ENCODE measurements at places on chromosomes 5 and 9.

DNA sequence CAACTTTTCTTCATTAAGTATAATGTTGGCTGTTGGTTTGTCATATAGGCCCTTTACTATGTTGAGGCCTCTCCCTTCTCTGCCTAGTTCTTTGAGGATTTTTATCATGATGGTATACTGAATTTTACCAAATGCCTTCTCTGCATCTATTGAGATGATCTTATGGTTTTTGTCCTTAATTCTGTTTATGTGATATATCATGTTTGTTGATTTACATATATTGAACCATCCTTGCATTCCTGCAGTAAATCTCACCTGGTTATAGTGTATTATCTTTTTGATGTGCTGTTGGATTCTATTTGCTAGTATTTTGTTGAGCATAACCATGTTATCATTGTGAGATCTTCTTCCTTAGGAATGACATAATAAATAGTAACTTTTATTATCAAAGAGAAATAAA lies 362.9 kb downstream of the CCDC171 start:
- no peak for DNase-seq

DNA sequence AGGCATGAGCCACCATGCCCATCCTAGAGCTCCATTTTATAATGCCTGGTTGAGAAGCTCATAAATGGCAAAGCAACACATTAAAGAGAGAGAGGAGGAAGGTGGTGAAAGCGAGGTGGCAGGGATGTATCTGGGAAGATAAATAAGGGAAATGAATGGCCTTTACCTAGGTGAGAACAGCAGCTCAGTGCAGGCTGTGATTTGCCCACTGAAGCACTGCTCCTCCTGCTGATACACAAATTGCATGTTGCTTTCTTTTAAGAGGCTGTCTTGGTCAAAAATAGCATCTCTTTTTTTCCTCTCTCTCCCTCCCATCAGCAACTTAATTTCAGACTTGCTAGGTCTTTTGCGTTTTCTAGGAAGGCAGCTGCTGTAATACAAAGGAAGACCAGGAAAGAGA lies 258.9 kb downstream of the FAM114A2 start:
- DNase-seq, result no peak

DNA sequence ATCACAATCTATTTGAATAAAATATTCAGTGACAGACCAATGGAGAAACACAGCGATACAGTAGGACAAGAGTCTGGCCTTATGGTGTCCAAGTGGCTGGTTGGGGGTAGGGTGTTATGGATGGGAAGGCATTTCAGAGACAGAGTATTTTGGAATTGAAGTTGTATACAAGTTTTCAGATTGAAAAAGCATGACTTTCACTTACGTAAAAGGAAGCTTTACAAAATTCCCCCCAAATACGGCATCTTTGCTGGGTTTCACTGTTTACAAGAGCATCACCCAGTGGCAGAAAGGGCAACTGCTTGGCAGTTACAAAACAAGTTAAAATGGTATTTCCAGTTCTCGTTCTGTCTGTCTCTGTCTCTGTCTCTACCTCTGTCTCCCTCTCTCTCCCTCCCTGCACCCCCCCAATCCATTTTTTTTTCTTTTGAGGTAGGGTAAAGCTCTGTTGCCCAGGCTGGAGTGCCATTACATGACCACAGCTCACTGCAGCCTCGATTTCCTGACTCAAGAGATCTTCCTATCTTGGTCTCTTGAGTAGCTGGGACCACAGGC lies 86.2 kb downstream of the PTPN3 start:
- peak; percentile 20 for DNase-seq

DNA sequence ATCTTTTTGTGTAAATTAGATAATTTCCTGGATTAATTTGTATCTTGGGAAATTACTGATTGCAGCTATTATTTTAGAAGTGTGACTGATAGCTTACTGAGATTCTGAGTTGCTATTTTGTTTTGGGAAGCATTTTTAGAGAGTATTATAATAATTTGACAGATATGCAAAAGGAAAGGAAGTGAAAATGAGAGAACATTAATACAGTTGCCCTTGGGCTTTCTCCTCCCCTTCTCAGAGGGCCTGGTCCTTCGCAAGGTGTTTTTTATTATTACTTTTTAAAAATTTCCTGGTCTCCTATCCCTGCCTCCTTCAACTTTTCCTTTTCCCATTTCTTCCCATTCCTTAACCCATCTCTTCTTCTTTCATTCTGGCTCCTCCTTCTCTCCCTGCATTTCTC lies 32.6 kb downstream of the UBAP1 start:
- DNase-seq, result no peak

DNA sequence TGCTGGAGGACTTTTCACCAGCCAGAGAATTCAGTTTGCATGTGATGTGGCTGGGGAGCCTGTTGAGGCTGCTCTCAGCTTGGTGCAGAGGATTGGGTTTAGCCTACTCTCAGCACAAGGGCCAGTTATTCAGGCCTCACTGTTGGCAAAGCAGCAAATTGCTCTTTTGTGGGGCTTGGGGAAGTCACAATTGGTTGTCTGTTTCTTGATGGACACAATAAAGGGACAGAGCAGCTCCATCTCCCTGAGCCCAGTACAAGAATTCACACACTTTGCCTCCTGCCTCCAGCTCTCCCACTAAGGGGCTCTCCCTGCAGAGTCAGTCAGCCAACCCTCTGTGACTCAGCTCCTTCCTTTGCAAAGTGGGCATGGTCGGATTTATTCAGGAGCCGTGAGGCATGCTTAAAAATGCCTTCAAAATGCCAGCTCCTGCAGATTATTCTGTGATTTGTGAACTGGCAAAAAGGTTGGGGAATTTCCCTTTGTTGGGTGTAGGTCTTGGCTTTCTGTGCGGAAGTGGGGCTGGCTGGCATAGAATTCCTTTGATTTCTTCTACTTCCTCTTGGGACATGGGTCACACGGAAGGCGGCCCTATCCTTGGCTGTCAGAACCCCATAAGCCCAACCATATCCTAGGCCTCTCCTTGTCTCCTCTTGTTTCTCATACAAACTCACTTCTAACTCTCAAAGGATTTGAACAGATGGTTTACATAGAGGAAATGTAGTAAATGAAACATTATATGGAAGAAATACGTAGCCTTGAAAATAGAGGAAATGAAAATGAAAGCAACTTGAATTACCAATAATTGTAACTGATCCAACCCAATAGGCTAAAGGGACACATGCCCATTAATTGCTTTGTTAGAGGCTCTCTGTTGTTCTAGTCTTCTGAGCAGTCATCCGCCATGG lies 118.7 kb upstream of the CD180 start:
- no peak for DNase-seq

DNA sequence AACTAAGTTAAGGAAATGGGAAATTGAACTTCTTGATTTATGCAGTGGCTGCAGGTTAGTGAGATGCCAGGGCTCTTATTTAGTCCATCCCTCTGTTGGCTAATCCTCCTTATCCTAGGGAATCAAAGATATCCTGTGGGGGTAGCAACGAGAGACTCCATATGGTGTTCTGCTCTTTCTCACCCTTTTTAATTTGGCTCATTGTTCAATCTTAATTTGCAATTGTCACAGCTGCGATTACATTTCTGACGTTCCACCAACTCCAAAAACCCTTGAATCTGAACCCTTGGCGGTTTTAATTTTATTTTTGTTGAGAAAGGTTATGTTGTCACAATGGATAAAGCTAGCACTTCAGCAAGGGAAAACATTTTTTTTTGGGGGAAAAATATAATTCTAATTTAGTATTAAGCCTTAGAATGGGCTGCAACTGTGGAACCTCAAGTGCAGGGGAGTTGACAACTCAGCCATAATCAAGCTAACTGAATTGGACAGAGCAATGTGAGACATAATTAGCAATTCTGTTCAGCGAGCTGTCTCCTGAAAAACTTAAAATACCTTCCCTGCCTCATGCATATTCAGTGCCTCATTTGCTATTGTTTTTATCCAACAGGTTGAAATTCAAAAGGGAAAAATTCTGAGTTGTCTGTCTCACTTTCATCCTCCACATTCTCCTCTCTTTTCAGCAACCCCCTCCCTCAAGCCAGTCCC lies 91.3 kb downstream of the MAT2B start:
- no peak for DNase-seq

DNA sequence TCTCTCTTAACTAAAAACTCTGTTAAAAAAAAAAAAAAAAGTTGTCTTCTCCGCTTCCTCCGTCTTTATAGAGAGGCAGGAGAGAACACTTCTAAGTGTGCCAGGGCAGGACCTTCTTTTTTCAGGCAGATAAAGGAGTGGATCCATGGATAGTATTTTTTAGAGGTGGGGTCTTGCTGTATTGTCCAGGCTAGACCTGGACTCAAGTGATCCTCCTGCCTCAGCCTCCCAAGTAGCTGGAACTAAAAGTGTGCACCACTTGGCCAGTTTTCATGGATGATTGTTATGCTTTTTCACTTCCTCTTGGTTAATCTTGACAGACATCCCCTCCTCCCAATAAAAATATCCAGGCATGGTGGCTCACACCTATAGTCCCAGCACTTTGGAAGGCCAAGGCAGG lies 20.0 kb upstream of the GNE start:
- no peak for DNase-seq

GRCh38 chr9:89738137-89738932 lies 133.5 kb downstream of the GADD45G start:
- no peak for DNase-seq

DNA sequence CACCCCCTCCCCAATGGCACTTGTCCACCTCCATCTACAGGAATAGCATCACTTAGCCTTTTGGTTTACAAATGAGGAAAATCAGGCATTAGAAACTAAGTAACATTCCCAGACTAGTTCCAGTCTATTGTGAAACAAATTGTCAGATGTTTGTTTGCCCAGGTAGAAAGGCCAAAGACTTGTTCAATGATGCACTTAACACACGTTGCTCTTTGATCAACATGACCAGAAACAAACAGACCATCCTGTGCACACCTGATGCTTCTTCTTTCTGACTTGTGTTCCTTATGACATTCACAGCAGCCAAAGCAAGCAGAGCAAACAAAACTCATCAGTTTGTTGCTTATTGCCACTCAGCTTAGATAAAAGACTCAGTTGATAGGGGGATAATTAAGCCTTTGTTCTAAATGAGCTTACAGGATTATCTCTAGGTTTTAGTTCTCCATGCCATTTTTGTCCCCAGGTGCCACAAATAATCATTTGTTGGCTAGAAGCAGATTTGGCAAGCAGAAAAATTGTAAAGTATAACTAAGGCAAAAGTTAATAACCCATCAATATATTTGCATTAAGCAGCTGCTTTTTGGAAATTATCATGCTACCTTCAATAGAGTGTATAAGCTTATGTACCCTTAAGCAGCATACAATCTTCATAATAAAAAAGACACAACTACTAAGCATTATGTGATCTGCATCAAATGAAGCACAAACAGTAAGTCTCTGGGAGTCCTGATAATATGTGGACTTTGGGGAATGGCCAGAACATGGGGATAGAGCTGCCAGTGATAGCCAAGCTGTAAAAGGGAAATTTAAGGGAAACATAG lies 26.3 kb upstream of the FST start:
- DNase-seq, result no peak

GRCh38 chr5:50744776-50745175 lies 78.3 kb downstream of the PARP8 start:
- DNase-seq, result peak; percentile 49

GRCh38 chr5:159765760-159766517 lies 150.3 kb upstream of the ADRA1B start:
- DNase-seq, result no peak

- peak; percentile 75 for DNase-seq
These were observed 6.9 kb upstream of the UBAP1 start for GRCh38 chr9:34171753-34172535.

- no peak for DNase-seq
These were observed 10.7 kb upstream of the POU4F3 start for GRCh38 chr5:146327989-146328388.

DNA sequence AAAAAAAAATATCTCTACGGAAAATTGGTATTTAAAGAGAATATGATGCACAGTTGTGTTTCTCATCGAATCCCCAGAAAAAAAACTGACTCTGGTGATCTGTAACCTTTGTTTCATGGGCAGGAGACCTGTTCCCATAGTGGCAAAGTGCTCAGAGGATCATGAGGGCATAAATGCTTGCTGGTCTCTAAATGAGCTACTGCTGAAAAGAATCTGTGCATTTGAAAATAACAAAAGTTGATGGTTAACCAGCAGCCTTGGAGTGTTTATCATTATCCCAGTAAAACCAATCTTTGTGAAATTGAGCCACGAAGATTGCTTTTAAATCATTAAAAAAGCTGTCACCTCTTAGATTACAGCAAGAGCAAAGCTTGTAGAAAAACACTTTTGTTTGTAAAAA lies 775.4 kb downstream of the MTRR start:
- DNase-seq, result no peak

DNA sequence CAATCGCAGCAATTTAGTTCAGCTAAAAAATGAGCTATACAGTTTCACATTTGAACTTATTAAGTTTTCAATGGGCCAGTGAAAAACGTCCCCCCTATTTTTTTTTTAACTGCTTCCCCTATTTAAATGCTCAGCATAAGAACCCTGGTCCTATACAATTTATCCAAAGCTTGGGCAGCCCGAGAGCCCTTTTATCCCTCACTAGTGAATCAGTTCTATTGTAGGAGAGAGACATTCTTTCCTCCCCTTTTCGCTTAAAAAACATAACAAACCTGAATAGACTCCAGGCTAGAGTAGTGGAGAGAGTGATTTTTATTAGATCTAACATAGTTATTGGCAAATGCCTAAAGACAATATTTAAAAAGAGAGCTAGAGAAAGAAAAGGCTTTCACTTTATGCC lies 1.4 kb downstream of the LIX1 start:
- DNase-seq, result no peak

DNA sequence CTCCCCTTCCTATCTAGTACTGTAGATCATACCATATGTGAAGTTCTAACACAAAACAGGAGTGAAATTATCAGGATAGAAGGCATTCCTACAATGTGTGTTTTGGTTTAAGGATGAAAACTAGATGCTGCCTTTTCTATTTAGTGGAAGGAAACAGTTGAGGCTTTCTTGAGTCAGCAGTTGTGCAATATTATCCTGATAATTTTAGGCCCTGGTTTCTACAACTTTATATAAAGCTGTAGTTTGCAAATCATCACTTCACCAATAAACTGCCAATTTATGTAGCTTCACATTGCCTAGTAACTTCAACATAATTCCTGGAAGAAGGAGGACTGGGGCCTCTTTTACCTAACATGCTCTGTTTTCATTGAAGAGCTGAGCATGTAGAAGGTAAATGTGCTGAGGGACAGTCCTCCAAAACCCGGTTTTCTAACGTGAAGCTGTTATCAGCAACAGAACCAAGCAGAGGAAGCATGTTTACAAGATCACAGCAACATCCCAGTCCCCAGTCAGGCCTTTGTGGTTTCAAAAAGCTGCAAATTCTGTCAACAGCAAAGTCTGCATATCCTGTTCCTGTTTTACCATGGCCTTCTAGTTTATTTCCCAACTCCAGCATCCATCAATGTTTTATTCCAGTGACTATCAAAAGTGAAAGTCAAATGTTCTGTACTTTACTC lies 513.4 kb upstream of the MEF2C start:
- DNase-seq, result no peak

- no peak for DNase-seq
These were observed 21.6 kb upstream of the MELK start for GRCh38 chr9:36551129-36551528.

- peak; percentile 20 for DNase-seq
These were observed 318.2 kb downstream of the SLCO4C1 start for GRCh38 chr5:101977729-101978345.

DNA sequence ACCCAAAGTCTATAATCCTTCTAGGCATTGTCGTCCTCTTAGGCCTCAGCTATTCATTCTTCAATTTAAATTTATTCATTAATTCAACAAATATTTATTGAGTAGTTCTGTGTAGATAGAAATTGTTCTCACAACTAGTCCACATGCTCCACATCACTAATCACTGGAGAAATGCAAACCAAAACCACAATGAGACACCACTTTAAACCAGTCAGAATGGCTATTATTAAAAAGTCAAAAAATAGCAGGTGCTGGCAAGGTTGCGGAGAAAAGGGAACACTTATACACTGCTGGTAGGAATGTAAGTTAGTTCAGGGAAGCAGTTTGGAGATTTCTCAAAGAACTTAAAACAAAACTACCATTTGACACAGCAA lies 51.1 kb upstream of the TNFSF15 start:
- no peak for DNase-seq
